ENCODE measurements at places on chromosomes 11 and 22.
A peak's percentile ranks its signal among the peaks of the same experiment; 100 is the strongest.

GRCh38 chr11:111949519-111950426 lies 12.6 kb downstream of the DIXDC1 start:
- no peak overlapping the region for H3K4me3 ChIP-seq
- no peaks in the 10 kb centered on the region for H3K4me1 ChIP-seq
- H3K27ac ChIP-seq = no peak overlapping the region

DNA sequence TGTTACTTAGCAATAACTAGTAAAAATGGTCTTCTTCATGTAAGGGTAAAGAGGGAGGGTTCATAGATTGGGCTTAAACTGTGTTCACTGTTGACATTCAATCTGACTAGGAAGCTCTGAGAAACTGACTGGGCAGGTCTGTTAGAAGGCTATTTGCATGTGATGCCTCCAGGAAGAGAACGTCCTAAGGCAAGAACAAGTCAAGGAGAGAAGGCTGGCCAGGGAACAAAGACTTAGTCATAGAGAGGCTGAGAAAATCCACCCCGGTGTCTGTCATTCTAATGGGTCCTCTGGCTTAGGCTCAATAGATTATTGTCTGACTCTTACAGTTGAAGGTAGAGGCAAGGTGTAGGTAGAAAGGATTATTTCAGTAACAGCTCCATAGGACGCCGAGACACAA lies 50.3 kb upstream of the CD44 start:
- H3K4me1 ChIP-seq = peaks cover 4% of the 10 kb centered on the region
- DNase-seq = no peak
- H3K4me3 ChIP-seq = no peak overlapping the region
- no peaks in the 10 kb centered on the region for H3K27me3 ChIP-seq
- H3K36me3 ChIP-seq = no peaks in the 10 kb centered on the region
- no peak overlapping the region for H3K27ac ChIP-seq

GRCh38 chr22:37855462-37855861 lies 6.2 kb downstream of the EIF3L start:
- H3K36me3 ChIP-seq = no peaks in the 10 kb centered on the region
- no peaks in the 10 kb centered on the region for H3K27me3 ChIP-seq
- no peak for DNase-seq
- no peak overlapping the region for H3K27ac ChIP-seq
- no peaks in the 10 kb centered on the region for H3K4me1 ChIP-seq
- H3K4me3 ChIP-seq = no peak overlapping the region

GRCh38 chr11:130022799-130023198 lies 20.2 kb upstream of the PRDM10 start:
- no peak overlapping the region for H3K4me3 ChIP-seq
- no peaks in the 10 kb centered on the region for H3K4me1 ChIP-seq
- no peak for DNase-seq
- H3K36me3 ChIP-seq = no peaks in the 10 kb centered on the region

- H3K27ac ChIP-seq = no peak overlapping the region
- H3K36me3 ChIP-seq = no peaks in the 10 kb centered on the region
- DNase-seq = no peak
- H3K4me1 ChIP-seq = no peaks in the 10 kb centered on the region
These were observed 9.5 kb downstream of the SDF2L1 start for GRCh38 chr22:21651521-21652009.

DNA sequence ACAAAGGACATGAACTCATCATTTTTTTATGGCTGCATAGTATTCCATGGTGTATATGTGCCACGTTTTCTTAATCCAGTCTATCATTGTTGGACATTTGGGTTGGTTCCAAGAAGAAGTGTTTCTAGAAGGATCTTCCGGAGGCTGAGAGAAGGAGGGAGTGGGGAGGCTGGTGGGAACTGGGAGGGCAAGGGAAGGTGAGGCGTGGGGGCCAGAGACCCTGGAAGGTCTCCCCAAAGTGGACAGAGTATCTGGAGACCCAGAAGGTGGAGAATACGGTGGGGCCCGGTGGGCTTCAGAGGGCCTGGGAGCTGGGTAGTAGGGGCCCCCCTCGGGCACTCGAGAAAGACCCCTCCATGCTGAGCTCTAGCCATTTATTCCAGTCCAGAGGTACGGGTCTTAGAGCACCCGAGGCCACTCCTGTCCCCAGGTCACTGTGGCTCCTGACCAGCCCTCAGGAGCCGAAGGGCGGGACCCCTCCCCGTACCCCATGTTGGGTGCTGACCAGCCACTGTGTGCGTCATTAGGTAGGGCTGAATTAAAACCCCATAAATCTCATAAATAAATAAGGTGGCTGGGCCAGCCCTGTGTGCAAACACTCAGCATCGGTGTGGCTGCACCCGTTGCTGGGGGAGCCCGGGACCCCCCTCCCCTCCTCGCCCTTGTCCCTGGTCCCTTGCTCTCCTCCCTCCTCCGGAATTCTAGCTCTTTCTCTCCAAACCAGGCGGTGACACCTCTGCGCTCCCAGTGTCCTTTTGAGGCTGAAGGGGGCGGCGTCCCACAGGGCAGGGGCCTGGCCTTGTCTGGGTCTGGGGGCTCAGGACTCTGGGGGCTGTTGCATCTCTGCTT lies 38.8 kb upstream of the MUC5AC start:
- no peaks in the 10 kb centered on the region for H3K27me3 ChIP-seq
- H3K36me3 ChIP-seq = no peaks in the 10 kb centered on the region
- H3K4me1 ChIP-seq = no peaks in the 10 kb centered on the region
- no peak for DNase-seq

DNA sequence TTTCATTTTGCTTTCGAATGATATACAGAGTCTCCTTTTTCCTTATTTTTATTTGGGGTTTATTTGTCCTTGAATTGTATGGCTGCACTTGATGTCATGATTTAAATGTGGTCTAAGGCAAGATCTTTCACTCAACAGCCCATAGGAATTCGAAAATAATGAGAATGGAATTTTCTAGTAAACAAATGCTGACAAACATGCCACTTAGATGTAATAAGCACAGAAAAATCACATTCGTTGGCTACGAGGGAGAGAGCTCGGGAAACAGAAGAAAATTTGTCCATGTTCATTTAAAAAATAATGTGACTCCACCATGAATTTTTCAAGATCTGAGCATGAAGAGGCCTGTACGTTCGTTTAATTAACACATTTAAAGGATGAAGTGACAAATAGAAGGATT lies 73.0 kb downstream of the BLID start:
- no peaks in the 10 kb centered on the region for H3K27me3 ChIP-seq
- H3K36me3 ChIP-seq = no peaks in the 10 kb centered on the region
- H3K4me3 ChIP-seq = no peak overlapping the region
- no peaks in the 10 kb centered on the region for H3K4me1 ChIP-seq
- no peak overlapping the region for H3K27ac ChIP-seq
- no peak for DNase-seq

DNA sequence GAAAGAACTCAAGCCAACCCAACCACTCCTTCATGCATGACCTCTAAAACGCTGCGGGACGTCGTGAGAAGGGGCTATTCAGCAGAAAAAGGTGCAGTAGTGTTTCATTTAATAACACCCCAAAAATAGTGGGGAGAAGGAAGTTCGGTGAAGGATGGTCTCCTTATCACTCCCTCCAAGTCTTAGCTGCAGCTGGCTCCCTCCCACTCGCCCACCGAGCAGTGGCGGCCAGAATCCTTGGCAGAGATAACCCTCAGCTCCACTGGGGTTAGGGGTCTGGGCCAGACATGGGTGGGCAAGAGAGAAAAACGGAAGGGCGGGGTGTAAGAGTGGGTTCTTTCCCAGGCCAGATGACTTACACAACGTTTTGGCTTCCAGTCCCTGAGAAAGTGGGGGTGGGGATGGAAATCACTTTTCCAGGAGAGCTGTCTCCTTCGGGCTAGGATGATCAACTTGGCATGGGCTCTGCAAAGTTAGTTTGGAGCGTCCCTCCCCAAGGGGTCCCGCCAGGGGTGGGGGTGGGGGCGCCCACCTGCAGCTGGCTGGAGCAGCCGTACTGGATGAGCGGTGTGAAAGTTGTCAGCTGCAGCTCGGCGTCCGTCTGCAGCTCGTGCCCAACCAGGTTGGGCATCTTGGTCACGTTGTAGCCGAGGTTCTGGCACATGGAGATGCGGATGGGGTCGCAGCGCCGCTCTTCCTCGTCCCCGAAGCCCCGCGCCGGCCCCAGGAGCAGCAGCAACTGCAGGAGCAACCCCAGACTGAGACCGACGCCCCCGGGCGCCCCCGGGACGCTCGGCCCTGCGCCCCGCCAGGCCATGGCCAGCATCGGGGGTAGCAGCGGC lies 705 bp downstream of the FZD4 start:
- H3K4me3 ChIP-seq = peak overlapping the region; percentile 97
- peak; percentile 46 for DNase-seq
- no peaks in the 10 kb centered on the region for H3K4me1 ChIP-seq
- H3K27me3 ChIP-seq = no peaks in the 10 kb centered on the region
- no peaks in the 10 kb centered on the region for H3K36me3 ChIP-seq
- H3K27ac ChIP-seq = peak overlapping the region; percentile 93

- H3K36me3 ChIP-seq = no peaks in the 10 kb centered on the region
- peak overlapping the region; percentile 31 for H3K4me3 ChIP-seq
- no peaks in the 10 kb centered on the region for H3K4me1 ChIP-seq
- peaks cover 36% of the 10 kb centered on the region for H3K27me3 ChIP-seq
- DNase-seq = no peak
These were observed 133.0 kb upstream of the C11orf58 start for GRCh38 chr11:16605389-16605893.

DNA sequence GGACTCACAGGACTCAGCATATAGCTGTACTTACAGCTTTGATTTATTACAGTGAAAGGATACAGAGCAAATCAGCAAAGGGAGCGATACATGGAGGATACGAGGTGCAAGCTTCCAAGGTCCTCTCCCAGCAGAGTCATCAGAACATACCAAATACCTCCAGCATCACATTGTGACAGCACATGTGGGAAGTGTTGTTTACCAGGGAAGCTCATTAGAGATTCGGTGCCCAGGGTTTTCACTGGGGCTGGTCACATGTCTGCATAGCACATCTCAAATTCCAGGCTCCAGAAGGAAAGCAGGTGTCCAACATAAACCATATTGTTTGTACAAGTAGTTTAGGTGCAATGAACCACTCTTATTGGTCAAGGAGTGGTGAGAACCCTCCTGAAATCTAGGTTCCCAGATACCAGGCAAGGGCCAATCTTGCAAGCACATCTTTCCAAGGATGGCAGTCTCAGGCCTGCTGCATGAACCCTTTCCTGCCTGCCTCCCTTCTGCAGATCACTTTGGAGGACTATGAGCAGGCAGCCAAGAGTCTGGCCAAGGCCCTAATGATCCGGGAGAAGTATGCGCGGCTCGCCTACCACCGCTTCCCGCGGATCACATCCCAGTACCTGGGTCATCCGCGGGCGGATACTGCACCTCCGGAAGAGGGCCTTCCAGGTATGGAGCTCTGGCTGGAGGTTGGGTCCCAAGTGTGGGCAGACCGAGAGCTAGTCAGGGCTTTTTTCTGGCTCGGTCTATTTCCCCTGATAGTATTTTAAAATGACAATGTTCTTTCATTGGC lies 26.7 kb downstream of the AMPD3 start:
- no peaks in the 10 kb centered on the region for H3K36me3 ChIP-seq
- no peaks in the 10 kb centered on the region for H3K4me1 ChIP-seq
- H3K27me3 ChIP-seq = no peaks in the 10 kb centered on the region
- no peak overlapping the region for H3K27ac ChIP-seq
- no peak for DNase-seq

DNA sequence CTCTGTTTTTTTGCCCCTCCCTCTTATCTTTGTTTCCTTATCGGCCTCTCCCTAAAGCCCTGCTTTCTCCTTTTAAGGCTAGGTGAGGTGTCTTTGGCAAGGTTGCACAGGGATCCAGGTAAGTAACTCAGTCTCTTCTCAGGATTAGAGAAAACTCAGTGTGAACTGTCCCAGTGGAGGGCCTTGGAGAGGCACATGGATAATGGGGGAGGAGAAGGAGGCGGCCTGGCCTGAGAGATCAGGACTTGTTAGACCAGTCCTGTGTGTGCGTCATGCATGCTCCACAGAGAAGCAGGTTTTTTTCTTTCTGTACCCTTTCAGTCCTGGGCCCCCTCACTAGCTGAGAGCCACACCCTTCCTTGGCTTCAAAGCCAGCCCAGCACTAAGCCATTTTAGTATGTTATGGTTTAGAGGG lies 19.9 kb downstream of the CTNND1 start:
- H3K27me3 ChIP-seq = no peaks in the 10 kb centered on the region
- H3K4me3 ChIP-seq = no peak overlapping the region
- DNase-seq = no peak
- no peaks in the 10 kb centered on the region for H3K36me3 ChIP-seq
- H3K27ac ChIP-seq = peak overlapping the region; percentile 94

GRCh38 chr11:92845805-92846204 lies 123.6 kb upstream of the MTNR1B start:
- H3K36me3 ChIP-seq = no peaks in the 10 kb centered on the region
- H3K27me3 ChIP-seq = no peaks in the 10 kb centered on the region
- H3K27ac ChIP-seq = no peak overlapping the region
- no peak for DNase-seq
- no peak overlapping the region for H3K4me3 ChIP-seq

GRCh38 chr11:19311308-19312030 lies 70.7 kb upstream of the E2F8 start:
- H3K27ac ChIP-seq = no peak overlapping the region
- no peaks in the 10 kb centered on the region for H3K27me3 ChIP-seq
- no peak overlapping the region for H3K4me3 ChIP-seq
- no peaks in the 10 kb centered on the region for H3K36me3 ChIP-seq
- peaks cover 1% of the 10 kb centered on the region for H3K4me1 ChIP-seq
- DNase-seq = peak; percentile 28

- H3K36me3 ChIP-seq = no peaks in the 10 kb centered on the region
- no peaks in the 10 kb centered on the region for H3K4me1 ChIP-seq
- no peak overlapping the region for H3K27ac ChIP-seq
- H3K4me3 ChIP-seq = no peak overlapping the region
These were observed 5.5 kb upstream of the CYTH4 start for GRCh38 chr22:37276776-37277175.

DNA sequence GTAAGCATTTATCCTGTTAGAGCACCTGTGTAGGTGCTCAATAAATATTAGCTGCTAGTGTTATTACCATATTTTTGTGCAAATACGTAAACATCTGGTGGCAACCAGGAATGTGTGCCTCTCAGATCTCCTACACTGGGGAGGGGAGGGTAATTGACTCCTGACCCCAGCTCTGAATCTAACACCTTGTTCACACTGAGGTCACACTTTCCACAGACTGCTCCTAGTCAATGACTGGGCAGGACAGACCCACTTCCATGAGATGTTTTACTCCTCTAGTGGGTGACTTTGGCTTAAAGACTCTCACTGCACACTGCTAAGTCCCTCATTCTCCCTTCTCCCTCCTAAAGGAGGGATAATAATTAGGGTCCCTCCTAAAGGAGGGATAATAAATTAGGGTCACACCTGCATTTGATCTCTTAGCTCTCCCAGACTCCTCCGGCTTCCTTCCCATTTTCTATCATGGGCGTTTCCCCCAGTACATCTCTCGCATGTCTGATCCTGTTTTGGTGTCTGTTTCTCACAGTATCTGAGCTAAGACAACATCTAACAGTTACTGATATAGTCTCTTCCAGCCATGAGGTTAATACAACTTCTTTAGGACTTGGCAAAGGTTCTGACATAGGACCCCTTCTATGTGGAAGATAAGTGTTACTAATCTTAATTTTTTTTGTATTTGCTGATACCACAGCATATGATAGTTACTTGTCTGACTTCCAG lies 8.0 kb downstream of the CSTPP1 start:
- no peak overlapping the region for H3K27ac ChIP-seq
- H3K4me3 ChIP-seq = no peak overlapping the region
- H3K27me3 ChIP-seq = no peaks in the 10 kb centered on the region
- no peak for DNase-seq
- H3K4me1 ChIP-seq = no peaks in the 10 kb centered on the region
- H3K36me3 ChIP-seq = no peaks in the 10 kb centered on the region
